ENCODE measurements at places on chromosomes 4 and X.

- DNase-seq: no peak
These were observed 296.9 kb downstream of the GRID2 start for GRCh38 chr4:92600638-92601037.

GRCh38 chr4:126956184-126956897, 676.4 kb upstream of the INTU start:
- peak; percentile 60 for DNase-seq

- no peak for DNase-seq
These were observed 273.5 kb upstream of the FAM241A start for GRCh38 chr4:111871802-111872201.

DNA sequence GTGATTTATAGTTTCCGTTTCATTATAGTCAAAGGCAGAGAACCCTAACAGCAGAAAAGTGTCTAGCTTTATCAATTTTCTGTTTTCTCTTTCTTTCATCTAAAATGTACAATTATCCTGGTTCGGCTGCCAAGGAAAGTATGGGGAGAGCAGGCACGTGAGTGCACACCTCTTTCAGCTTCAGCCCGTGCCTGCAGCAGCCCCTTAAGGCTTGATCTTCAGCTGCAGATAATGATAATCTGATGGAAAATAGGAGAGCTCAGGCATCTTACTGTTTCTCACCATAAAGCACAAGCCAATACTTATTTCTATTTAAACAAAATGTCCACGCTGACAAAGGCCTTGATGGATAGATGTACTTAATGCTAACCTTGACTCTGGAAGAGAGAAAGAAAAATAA, 334.4 kb downstream of the UNC5C start:
- no peak for DNase-seq

DNA sequence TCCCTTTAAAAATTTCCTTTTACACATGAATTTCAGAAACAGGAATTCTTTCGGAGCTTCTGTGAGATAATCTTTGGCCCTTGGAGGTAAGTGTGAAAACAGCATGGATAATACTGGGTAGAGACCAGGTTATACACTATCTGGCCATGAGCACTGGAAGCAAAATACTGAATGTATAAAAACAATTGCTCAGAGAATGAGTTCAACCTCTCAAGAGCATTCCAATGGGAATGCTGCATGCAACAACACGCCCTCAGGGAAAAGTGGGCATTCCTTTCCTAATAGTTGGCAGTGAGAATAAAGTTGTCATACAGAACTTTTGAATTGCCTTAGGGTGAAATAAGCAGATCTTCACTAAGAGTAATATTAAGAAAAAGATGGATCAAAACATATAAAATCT, 574.8 kb upstream of the DIPK2B start:
- no peak for DNase-seq

- DNase-seq: no peak
These were observed 469.0 kb upstream of the BOD1L1 start for GRCh38 chr4:14096396-14096965.

All from SHP77 (cell line).